Bronchial smooth muscle cell (primary cell): ENCODE measurements at places on chromosomes 5 and 9. TPM values are rescaled to one million over a fixed set of nuclear protein-coding genes. Genes with fewer than 3 reads are reported as not detected.

OR1J2 gene
- not detected in 2 replicates for total RNA-seq

LCN9 gene
- not detected in 2 replicates for total RNA-seq

GZMA gene
- not detected in 2 replicates for total RNA-seq

CDH9 gene
- not detected in 2 replicates for total RNA-seq

FGF1 gene
- 0.34 and 0.47 TPM in 2 replicates for total RNA-seq

TRIP13 gene
- 1.8 and 4.1 TPM in 2 replicates for total RNA-seq

SPATA6L gene
- 0.26 and 0.63 TPM in 2 replicates for total RNA-seq

TUBB4B gene
- total RNA-seq, result 84.7 and 125 TPM in 2 replicates

GRM6 gene
- total RNA-seq, result under 0.01 TPM in 2 replicates

MYOT gene
- not detected in 2 replicates for total RNA-seq

PCDHGA2 gene
- 2.3 and 4.9 TPM in 2 replicates for total RNA-seq

SCGB3A2 gene
- total RNA-seq, result not detected in 2 replicates

WDR31 gene
- total RNA-seq, result 2.8 and 3.8 TPM in 2 replicates

HTR4 gene
- not detected in 2 replicates for total RNA-seq

MSH3 gene
- total RNA-seq, result 6.6 and 12.9 TPM in 2 replicates

GAS1 gene
- 48.3 and 50.0 TPM in 2 replicates for total RNA-seq

TSLP gene
- 2.5 and 15.9 TPM in 2 replicates for total RNA-seq

SMIM33 gene
- not detected in 2 replicates for total RNA-seq

FBP2 gene
- total RNA-seq, result not detected in 2 replicates

CDKN2B-AS1 gene
- 5.6 and 7.7 TPM in 2 replicates for total RNA-seq

NSD1 gene
- 22.6 and 28.2 TPM in 2 replicates for total RNA-seq

CDH12 gene
- total RNA-seq, result not detected in 2 replicates

AJM1 gene
- total RNA-seq, result 0.95 and 1.5 TPM in 2 replicates

SLC34A3 gene
- total RNA-seq, result not detected in 2 replicates

SHROOM1 gene
- 2.7 and 3.5 TPM in 2 replicates for total RNA-seq

GPR150 gene
- total RNA-seq, result under 0.01 and 0.32 TPM in 2 replicates

UGT3A1 gene
- not detected in 2 replicates for total RNA-seq

SH3RF2 gene
- 0.09 and 0.79 TPM in 2 replicates for total RNA-seq

CD180 gene
- total RNA-seq, result not detected in 2 replicates

MSMP gene
- not detected in 2 replicates for total RNA-seq

FOXD4L3 gene
- not detected in 2 replicates for total RNA-seq

FLT4 gene
- 0.09 and 0.16 TPM in 2 replicates for total RNA-seq

IL9 gene
- total RNA-seq, result not detected in 2 replicates

SPATA31D4 gene
- not detected in 2 replicates for total RNA-seq
